ENCODE measurements at places on chromosomes 3 and 15. TPM values are rescaled to one million over a fixed set of nuclear protein-coding genes. Genes with fewer than 3 reads are reported as not detected.

GRCh38 chr15:39687965-39688364, 94.7 kb downstream of the FSIP1 start:
- no peak for DNase-seq

GRCh38 chr3:10344147-10344943, 23.4 kb upstream of the SEC13 start:
- no peak for DNase-seq

- DNase-seq: no peak
Observed at GRCh38 chr3:144053121-144053520, 81.5 kb downstream of the DIPK2A start.

- no peak for DNase-seq
Observed at GRCh38 chr3:72255191-72255590, 470.2 kb upstream of the PROK2 start.

GRCh38 chr3:190322604-190323245, 479 bp upstream of the CLDN1 start:
- no peak for DNase-seq

GRCh38 chr15:39565851-39566250, 15.0 kb upstream of the THBS1 start:
- DNase-seq: no peak

Gene ZNF774
- total RNA-seq: 4.0 TPM

Gene CCR3
- total RNA-seq: not detected

Data from HCT116 (cell line).